ENCODE measurements at places on chromosomes 11 and 22. TPM values are rescaled to one million over a fixed set of nuclear protein-coding genes. Genes with fewer than 3 reads are reported as not detected.

DNA sequence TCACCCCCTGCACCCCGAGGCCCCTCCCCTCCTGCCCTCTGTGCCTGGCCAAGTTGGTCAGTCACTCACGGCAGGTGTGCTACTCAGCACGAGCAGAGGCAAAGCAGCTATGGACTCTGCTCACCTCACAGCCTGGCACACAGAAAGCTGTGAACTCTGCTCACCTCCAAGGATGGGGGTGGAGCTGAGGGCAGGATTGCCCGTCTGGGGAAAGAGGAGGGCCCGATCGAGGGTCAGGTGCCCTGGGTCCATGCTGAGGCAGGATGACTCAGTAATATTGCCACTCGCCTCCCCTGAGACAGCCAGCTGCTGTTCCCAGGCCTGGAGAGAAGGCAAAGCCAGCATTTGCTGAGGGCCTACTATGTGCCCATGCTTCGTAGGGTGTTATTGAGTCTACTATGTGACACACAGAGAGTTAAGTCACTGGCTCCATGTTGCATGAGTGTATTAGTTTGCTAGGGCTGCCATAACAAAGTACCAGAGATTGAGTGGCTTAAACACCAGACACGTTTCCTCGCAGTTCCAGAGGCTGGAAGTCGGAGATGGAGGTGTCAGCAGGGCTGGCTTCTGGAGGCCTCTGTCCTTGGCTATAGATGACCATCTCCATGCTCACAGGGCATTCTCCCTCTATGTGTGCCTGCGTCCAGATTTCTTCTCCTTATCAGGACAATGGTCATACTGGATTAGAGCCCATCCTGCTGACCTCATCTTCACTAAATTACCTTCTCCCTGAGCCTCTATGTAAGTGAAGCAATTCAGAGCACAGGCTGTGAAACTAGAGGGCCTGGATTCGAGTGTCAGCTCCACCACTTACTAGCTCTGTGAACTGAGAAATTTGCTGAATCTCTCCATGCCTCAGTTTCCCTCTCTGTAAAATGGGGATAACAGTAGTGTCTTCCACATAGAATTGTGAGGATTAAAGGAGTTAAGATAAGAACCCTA is 13.2 kb upstream of the TSKU start:
- DNase-seq, result no peak

DNA sequence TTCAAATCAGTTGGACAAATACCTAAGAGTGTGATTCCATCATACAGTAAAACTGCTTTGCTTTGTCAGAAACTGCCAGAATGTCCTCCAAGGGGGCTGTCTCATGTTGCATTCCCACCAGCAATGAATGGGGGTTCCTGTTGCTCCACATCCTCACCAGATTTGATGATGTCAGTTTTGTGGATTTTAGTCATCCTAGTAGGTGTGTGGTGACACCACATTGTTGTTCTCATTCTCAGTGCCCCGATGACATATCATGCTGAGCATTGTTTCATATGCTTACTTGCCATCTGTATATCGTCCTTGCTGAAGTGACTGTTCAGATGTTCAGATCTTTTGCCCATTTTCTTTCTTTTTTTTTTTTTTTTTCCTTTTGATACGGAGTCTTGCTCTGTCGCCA is 37.0 kb downstream of the CDPF1 start:
- no peak for DNase-seq

DNA sequence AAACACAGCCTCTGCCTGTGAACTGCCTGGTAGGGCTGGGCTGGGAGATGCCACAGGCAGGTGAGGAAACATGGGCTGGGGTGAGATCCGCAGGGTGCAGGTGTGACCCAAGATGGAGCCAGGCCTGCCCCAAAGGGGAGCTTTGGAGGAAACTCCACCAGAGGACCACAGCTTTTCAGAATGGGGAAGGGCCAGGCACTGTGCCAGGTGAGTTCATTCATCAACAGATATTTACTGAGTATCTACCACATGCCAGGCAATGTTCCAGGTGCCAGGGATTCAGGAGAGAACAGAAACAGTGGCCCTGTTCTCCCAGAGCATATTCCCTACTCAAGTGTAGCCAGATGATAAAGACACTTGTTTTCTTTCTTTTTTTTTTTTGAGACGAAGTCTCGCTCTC is 11.2 kb downstream of the RTN4RL2 start:
- no peak for DNase-seq

DNA sequence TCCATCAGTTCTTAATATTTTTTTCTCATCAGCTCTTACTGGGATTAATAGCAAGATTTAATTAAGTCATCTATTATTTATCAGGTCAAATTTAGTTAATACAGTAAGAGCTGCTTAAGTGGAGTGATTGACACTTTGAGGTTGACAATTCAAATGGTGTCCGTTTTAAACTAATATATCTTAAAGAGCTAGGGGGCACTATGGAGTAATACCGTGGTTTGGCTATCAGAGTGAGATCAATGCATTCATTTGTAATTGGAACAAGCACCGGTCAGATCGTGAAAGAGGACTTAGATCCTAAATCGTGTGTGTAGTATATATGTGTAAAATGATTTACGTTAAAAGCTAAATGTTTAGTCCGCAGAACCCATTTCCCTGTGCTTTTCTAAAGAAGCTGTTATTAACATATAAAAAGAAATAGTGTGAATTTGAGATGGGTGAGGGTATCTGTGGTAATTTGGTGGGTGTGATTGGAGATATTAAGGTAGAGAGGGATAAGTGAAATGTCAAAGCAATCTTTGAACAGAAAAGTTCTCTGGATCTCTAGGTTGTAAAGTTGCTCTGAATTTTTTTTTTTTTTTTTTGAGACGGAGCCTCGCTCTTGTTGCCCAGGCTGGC is 2.3 kb downstream of the SIK2 start:
- no peak for DNase-seq

DNA sequence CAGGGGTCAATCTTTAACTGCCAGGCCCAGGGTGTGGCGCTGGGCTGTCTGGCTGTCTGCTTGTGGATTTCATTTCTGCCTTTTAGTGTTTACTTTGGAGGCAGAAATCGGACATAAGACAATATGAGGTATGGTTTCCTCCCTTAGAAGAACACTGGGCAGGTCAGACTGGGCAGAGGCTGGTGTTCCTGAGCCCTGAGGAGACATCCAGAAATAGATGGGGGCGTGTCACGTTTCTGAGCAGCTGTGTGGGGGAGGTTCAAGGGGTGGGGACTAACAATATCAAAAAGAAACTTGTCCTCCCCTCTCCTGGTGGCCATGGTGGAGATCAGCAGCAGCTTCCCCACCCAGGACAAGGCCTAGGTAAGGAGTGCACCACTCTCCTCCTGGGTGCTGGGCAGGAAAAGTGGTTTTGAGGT is at the start of gene ART1:
Gene ART1 (plus strand): TSS at position 312 of the 419 bp plus-strand sequence. CDS start 14,086 bp downstream, outside the sequence.
- DNase-seq, result peak; percentile 56

Gene OSM
- not detected for total RNA-seq

Gene CRYBA4
- total RNA-seq, result not detected

Gene FOLR3
- total RNA-seq, result 1.7 TPM

Gene TST
- total RNA-seq, result 39.8 TPM

Gene UBQLN3
- total RNA-seq, result 0.14 TPM

Gene NDUFS8
- total RNA-seq, result 436 TPM

Gene USH1C
- total RNA-seq, result not detected

All from left ventricle myocardium inferior (tissue), 1 donor.